Cardiac septum (tissue), 1 donor: ENCODE measurements at places on chromosomes 16 and 17.

- DNase-seq, result no peak
These were observed 18.4 kb downstream of the ADCY9 start for GRCh38 chr16:4097826-4098240.

DNA sequence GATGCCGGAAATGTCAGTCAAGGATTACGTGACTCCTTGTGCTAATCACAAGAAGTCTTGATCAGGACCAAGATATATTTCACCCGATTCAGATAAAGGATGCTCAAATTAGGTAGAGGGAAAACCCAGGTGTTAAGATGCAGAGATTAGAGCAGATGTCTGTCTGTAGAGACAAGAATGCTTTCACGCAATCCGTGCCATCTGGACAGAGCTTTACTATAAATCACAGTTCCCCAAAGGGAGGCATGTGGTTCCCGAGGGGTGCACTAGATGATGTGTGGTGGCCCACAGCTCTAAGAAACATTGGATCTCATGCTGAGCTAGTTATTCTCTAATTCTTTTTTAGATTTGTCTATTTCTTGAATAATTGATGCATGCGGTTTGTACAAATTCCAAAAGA is 9.8 kb upstream of the MAP3K14 start:
- DNase-seq, result peak; percentile 0

DNA sequence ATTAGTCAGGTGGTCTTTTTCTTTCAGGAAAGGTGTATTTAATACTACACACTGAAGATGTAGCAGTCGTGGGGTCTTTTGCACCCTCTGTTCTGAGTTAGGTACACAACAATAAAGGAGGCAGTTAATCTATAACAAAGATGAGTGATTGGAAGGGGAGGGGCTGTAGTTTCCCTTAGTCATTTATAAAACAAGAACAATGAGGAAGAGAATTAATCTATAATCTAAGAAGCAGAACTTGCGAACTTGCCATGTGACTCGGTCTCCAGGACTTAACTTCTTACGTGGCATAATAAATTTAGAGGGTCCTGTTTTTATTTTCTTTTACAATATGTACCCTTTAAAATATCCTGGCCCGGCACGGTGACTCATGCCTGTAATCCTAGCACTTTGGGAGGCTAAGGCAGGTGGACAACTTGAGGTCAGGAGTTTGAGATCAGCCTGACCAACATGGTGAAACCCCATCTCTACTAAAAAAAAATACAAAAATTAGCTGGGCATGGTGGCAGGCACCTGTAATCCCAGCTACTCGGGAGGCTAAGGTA is 8.6 kb upstream of the APPBP2 start:
- no peak for DNase-seq

DNA sequence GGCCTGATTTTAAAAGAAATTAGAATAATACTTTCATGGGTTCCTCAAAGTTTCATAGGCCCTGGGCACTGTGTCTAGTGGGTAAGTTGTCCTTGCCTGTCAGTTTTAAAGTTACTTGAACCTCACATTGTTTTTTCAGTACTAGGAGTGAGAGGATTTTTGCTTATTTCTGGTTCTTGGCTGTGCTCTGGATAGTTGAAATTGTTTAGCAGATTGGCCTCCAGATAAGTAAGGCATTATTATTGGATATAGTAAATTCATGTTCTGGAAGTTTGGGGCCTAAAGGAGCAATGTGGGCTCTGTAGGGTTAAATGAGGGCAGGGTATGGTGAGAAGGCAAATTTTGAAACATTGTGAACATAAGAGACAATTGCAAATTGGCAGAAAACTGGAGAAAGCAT is 78.5 kb downstream of the WNT3 start:
- no peak for DNase-seq

DNA sequence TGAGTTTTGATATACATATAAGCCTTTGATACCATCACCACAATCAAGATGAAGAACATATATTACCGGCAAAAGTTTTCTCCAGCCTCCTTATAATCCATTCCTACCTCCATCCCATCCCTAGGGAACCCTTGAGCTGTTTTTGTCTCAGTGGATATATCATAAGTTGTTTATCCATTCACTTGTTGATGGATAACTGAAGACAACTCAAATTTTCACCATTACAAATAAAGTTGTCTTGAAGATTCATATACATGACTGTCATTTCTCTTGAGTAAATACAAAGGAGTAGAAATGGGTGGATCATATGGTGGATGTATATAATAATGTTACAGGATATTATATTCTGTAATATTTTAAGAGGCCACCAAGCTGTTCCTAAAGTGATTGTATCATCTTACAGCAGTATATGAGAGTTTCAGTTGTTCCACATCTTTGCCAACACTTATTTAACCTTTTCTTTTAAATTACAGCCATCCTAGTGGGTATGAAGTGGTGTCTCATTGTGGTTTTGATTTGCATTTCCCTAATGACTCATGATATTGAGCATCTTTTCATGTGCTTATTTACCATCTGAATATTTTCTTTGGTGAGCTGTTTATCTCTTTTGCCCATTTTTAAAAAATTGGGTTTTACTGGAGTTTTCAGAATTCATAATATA is 17.4 kb downstream of the NF1 start:
- no peak for DNase-seq

GRCh38 chr17:45823598-45823997 is 21.1 kb upstream of the SPPL2C start:
- no peak for DNase-seq

DNA sequence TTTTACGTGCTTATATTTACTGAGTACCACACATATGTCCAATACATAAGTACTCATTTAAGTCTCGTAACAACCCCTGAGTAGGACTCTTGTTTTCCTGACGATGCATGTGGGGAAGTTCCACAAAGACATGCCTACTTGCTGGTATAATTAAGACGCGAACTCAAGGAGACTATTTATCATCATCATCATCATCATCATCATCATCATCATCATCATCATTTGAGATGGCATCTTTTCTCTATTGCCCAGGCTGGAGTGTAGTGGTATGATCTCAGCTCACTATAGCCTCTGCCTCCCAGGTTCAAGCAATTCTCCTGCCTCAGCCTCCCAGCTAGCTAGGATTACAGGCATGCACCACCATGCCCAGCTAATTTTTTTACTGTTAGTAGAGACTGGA is 809.9 kb upstream of the EEF2KMT start:
- DNase-seq, result no peak

DNA sequence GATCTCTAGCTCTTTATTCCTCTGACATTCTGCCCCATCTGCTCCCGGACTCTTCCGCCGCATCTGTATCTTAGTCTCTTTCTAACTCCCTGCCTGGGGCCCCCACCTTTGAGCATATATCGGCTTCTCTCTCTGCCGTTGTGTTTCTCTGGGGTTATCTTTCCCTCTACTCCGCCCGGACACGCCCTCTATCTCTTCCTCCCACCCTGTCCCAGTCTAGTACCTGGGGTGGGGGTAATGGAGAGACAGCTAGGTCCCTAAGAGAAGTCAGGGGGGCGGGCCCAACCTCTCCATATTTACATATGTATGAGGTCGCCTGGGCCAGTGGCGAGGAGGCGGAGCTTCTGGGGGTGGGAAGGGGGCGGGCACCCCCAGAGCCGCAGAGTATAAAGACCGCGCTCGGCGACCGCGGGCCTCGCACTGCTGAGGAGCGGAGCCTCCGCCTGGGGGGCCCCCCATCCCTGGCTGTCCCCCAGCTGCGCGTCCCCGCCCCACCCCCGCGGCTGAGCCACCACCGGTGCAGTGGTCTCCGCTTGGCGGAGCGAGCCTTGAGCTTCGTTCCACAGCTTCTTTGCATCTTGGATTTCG is at the start of gene ATP1B2:
ATP1B2 (plus strand) TSS at position 418 of the 588 bp plus-strand sequence. CDS start 593 bp downstream, outside the sequence.
- no peak for DNase-seq

DNA sequence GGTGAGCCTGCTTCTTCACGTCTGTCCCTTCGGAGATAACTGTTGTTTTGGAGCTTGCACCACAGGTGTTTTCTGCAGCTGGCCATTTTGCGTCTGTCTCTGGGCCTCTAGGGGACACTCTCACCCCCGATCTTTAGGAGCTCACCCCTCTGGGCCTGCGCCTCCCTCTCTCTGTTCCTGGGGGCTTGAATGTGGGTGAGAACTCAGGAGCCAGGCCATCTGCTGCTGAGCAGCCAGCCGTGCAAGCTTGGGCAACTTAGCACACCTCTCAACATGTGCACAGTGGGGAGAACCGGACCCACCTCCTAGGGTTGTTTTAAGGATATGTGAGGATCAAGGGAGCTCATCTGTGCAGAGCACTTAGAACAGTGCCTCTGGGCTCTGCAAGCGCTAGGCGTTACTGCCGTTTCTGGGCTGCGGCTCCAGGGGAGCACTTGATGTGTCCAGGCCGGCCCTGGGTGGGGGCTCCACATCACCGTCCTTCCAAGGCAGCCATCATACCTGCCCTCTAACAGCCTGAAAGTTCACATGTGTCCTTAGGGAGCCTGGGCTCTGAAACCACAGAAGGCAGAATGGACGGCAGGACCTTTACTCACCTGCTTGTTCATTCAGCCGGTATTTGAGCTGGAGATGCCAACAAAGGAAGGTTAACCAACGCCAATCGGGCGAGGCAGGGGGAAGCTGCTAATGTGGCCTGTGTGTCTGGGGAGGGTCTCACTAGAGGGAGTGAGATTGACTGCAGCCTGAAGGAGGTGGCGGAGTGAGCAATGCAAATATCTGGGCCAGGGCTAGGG is 66.3 kb downstream of the MRC2 start:
- DNase-seq, result no peak

- peak; percentile 82 for DNase-seq
These were observed 20.6 kb upstream of the PRKAR1A start for GRCh38 chr17:68491381-68492231.

DNA sequence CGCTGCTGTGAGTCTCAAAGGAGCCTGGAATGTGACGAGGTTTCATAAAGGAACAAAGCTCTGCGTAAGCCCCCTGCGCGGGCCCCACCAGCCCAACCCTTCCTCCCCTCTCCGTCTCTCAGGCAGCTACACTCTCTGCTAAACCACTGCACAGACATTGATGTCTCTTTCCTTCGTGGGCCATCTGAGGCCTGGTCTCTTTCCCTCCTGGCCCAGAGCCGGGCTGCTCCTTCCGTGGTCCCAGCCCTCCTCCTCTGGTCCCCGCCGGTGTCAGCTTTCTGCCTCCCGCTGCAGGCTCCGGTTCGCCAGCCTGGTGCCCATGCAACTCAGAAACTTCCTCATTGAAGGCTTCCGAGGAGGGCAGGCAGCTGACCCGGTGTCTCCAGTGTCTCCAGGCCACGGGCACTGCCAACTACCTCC is 7.4 kb downstream of the SCARF1 start:
- DNase-seq, result no peak

DNA sequence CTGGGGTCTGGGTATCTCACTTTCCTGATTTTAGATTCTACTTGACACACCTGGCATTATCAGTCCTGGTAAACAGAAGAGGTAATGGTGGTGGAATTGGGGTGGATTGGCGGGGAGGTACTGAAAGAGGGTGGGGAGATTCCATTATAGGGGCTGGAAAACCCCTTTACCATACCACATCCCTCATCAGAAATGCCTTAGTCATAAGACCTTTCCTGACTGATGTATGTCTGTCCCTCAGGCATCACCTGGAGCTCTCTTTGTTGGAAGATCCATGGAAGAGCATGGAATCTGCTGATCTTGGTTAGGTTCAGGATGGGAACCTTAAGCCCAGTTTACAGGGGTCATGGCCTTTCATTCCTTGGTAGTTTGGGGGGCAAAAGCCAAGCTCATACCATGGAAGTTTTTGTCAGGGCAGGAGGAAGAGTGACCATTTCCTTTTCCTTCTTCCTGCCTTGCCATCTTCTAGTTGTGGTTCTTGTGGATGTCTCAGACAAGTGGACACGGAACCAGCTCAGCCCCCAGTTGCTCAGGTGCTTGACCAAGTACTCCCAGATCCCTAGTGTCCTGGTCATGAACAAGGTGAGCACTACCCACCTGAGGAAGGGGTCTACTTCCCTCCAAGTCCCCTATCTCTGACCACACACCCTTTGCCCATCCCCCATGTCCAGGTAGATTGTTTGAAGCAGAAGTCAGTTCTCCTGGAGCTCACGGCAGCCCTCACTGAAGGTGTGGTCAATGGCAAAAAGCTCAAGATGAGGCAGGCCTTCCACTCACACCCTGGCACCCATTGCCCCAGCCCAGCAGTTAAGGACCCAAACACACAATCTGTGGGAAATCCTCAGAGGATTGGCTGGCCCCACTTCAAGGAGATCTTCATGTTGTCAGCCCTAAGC is 3.3 kb downstream of the ERAL1 start:
- DNase-seq, result no peak

DNA sequence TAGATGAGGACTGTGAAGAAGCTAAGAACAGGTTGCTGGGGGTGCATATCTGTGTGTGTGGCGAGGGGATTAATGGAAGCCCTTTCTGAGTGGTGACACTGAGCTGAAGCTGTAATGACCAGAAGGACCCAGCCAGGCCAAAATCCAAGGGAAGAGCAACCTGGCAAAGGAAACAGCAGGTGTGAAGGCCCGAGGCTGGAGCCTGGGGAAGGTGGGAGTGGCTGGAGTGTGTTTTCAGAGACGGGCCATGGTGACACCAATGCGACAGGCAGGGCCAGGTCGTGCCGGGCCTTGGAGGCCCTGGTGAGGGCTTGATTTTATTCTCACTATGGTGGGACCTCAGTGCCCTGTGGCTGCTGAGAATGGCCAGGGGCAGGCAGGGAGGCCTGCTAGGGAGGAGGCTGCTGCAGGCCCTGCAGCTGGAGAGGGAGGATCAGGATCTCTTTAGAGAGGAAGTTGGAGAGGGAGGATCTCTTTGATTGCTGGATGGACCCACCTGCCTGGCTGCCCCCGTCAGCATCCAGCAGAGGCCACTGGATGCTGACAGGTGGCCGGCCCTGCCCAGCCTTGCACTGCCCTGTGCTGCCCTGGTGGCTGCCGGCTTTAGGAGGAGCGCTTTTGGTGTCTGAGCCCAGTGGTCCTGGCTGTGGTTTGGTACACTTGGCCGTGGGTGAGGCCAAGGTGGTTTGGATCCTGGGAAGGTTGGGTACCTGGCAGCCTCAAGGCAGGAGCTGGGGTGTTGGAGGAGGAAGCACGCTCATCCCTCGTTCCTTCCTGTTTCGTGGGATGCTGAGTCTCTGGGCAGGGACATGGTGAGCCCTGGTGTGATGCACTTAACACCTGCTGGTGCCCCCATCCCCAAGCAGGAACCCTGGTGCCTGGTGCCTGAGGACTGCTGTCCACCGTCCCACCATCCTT is 188.3 kb downstream of the SEC14L1 start:
- DNase-seq, result no peak

DNA sequence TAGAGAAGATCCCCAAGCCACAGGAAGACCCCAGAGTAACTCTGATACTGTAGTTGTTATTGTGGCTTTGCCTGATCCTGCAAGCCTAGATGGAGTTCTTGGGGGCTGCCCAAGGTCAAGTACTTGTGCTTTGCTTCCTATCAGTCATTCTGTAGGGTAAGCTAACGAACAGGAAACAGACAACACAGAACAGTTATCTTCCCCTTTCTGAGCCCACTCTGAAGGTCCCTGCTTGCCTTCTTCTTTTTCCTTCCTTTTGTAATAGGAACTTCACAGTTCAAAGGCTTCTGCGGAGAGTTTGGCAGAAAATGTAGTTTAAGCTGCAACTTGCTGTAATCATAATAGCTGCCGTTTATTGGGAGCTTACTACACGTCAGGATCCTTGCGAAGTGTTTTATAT is 494.1 kb upstream of the ERCC4 start:
- no peak for DNase-seq

GRCh38 chr16:69503244-69503643 is 62.5 kb upstream of the NFAT5 start:
- no peak for DNase-seq
